ENCODE measurements at places on chromosomes 7 and 10.
A peak's percentile ranks its signal among the peaks of the same experiment; 100 is the strongest.

GRCh38 chr7:128833148-128833945 is 3.1 kb downstream of the FLNC start:
- no peak for DNase-seq

GRCh38 chr10:15188603-15189002 is 20.1 kb upstream of the NMT2 start:
- DNase-seq, result no peak

GRCh38 chr10:92470026-92470425 is 103.9 kb downstream of the IDE start:
- no peak for DNase-seq

- DNase-seq, result no peak
These were observed 37.4 kb upstream of the CFAP46 start for GRCh38 chr10:132979491-132980425.

GRCh38 chr7:95974108-95974507 is 201.8 kb downstream of the DYNC1I1 start:
- no peak for DNase-seq

GRCh38 chr10:117746541-117747448 is 204.2 kb downstream of the EMX2 start:
- no peak for DNase-seq

DNA sequence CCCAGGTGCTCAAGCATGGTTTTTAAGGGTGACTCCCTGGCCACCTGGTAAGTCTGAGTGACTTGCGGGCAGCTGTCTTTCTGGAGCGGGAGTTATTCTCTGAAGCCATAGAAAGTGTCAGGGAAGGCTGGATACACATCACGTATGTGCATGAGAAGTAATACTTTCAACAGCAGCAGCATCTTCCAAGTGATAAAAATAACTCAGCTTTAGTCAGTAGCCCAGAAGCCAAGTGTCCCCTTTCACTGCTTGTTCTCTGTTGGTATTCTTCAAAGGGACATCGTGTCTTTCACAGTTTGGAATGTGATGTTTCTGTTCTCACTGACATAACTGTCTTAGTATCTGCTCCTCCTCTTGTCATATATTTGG is 97.6 kb downstream of the KIAA1217 start:
- no peak for DNase-seq

GRCh38 chr10:112601214-112602090 is 154.4 kb downstream of the VTI1A start:
- DNase-seq, result no peak

GRCh38 chr10:50837095-50837494 is 48.3 kb downstream of the A1CF start:
- no peak for DNase-seq

DNA sequence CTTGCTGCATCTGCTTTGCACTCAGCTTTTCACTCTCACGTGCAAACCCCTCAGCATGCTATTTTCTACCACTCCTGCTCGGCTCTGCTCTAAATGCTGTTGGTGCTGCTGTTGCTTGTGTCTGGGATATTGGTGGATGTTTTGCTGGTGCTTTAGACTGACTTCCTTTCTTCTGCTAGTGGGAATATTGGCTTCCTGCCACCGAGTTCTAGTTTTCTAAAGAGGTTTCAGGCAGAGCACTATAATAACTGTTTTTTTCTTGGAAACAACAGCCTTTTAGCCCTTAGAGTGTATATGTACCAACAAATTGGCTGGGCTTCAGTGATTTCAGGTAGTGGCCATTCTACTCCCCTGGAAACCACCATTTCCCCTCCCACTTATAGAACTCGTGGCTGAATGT is 27.8 kb downstream of the TMEM236 start:
- DNase-seq, result no peak

- no peak for DNase-seq
These were observed 110.7 kb downstream of the CYTH3 start for GRCh38 chr7:6161463-6162330.

- no peak for DNase-seq
These were observed 655.0 kb upstream of the ADARB2 start for GRCh38 chr10:2392145-2392812.

DNA sequence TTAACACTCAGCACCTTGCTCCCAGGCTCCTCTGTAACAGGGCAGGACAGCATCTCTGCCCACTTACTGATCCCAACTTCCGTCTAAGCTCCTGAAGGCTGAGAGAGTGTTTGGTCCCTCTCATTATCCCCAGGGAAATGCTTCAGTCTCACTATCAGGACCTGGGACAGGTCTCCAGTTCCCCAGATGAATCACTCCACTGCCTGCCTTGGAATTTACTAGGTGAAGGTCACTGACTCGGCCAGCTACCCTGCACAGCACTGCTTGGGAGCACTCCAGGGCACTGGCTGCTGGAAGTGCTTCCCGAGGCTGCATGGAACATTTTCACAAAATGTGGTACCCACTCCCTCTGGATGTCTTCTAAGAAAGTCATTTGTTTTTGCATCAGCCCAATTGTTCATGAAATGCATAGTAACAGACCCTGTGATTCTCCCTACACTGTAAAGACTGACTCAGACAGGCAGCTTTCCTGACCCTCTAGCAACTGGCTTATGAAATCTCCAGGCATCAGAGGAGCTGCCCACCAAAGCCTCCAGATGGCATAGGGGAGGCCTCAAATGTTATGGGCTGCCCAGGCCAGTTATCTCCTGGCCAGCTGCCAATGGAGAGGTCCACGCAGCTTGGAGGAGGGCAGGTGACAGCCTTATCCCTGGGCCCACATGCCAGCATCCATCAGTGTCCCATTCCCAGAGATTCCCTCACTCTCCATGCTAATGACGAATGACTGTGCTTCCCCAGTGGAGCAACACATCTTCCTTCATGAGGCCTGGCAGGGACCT is 89.1 kb downstream of the GFRA1 start:
- DNase-seq, result peak; percentile 10

- no peak for DNase-seq
These were observed 66.7 kb upstream of the IL6 start for GRCh38 chr7:22660293-22660692.

DNA sequence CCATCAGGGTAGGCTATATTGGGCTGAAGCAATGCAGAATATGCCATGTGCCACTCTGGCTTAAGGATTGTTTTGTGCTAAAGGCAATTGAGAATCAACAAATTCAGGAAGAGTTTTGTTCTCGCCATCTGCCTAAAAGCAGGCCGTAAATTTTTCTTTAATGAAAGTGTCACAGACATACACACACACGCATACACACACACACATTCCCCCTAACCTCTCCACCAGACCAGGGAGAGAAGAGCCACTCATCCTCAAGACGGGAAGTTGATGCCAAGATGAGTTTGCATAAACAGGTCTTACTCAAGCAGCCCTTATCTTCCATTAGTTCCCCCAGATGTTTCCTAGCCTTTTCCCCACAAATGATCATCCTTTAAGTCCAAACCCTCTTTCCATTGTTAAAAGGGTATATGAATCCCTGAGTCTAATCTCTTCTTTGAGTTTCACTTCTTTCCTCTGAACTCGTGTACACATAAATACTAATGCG is 59.6 kb upstream of the TRIM24 start:
- DNase-seq, result no peak

GRCh38 chr7:50270531-50271018 is 33.9 kb upstream of the IKZF1 start:
- DNase-seq, result no peak

DNA sequence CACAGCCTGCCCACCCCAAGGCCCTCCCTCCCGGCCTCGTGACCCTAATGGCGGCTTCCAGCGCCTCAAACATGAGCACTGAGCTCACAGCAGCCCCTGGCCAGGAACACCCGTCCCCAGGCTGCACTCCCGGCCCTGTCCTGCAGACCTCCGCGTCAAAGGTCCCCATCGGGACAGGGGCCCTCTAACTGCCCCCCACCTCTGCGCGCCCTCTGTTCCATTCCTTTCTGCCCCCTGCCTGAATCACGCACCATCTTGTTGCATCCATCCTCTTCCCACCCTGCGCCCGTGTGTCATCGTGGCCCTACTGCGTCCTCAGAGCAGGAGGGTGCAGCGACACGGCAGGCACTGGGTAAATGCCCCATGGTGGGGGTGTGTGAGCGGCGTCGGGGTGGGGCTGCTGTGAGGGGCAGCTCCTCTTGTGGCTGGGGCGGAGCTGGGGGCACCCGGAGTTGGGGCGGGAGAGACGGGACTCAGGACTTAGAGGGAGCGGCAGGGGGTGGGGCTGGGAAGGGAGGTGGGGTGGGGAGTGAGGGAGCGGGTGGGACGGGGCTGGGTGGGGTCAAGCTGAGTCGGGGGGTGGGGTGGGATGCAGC is 13.4 kb downstream of the SLC29A4 start:
- DNase-seq, result no peak

DNA sequence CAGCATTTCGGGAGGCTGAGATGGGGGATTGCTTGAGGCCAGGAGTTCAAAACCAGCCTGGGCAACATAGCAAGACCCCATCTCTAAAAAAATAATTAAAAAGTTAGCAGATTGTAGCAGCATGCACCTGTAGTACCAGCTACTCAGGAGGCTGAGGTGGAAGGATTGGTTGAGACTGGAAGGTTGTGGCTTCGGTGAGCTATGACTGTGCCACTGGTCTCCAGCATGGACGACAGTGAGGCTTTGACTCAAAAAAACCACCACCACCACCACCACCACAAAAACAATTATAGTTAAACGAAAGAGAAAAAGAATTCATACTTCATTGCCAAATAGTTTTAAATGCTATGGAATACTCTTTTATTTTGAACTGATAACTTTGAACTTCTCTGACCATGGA is 63.4 kb downstream of the VTI1A start:
- no peak for DNase-seq

DNA sequence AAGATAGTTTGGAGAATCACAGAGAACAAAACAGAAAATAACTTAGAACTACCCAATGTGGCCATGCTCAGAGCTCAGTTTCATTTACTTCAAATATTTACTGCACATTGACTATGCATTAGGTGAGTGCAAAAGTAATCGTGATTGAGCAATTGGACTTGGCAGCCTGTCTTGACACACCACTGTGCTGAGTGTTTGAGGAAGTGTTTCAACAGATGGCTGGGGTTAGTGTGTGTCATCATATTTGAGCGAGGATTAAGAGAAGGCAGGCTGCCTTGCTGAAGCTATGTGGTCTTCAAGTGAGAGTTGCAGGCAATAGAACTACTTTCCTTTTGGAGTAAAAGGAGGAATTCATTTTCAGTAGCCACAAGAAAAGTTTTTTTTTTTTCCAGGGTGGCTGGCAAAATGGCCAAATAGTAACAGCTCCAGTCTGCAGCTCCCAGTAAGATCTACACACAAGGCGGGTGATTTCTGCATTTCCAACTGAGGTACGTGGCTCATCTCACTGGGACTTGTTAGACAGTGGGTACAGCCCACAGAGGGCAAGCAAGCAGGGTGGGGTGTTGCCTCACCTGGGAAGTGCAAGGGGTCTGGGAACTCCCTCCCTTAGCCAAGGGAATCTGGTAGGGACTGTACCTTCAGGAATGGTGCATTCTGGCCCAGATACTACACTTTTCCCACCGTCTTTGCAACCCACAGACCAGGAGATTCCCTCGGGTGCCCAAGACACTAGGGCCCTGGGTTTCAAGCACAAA is 37.6 kb downstream of the AKR1C4 start:
- DNase-seq, result peak; percentile 39

- DNase-seq, result peak; percentile 76
These were observed 9.7 kb upstream of the ZFAND2A start for GRCh38 chr7:1169409-1170368.

GRCh38 chr7:65462148-65462716 is 88.6 kb downstream of the ZNF92 start:
- no peak for DNase-seq
